Esophagus muscularis mucosa (tissue), 4 donors: ENCODE measurements at places on chromosomes 4 and X.

- no peak for DNase-seq
Measured at GRCh38 chrX:143674926-143675325, 39.0 kb upstream of the SLITRK4 start.

DNA sequence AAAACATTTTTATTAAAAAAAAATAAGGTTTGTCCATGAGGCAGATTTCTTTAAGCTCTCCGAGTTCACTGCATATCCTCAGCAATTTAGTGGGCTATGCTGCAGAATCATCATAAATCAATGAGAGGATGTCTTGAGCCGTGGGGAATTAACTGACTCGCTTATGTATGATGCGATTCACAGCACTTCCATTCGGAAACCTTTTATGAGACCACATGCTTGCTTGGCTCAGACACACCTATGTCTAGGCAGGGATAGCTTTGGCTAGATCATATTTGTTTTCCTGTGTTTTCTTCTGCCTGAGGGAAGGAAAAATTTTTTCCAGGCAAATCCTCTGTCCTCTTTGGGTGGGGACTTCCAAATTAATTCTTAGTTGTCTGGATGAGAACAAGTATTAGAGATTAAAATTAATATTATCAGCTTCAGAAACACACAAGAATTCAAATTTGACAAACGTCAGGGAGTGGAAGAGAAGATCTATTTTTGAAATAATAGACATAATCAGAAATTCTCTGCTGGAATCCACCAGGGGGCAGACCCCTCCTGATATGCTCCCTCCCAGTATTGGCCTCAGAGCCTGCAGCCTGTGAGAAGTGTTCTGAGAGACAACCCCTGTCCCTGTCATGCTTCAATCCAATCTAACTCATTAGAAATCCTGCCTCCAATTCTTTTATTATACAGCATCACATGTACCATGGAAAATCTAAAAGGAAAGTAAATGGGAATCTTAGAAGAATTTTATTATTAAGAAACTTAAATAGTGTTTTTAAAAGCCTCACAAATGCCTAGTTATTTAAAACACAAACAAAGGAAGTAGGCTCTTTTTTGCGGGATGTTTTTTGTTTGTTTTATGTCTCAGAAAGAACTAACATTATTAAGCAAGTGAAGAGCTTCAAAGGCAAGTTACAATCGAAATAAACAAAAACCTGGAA is 345.1 kb upstream of the TACR3 start:
- DNase-seq, result no peak

GRCh38 chrX:53280331-53281320 is 758 bp downstream of the IQSEC2 start:
- DNase-seq, result no peak

- no peak for DNase-seq
Measured at GRCh38 chr4:128770807-128771206, 38.7 kb upstream of the JADE1 start.

- no peak for DNase-seq
Measured at GRCh38 chr4:124757126-124757525, 44.6 kb upstream of the ANKRD50 start.

- DNase-seq, result no peak
Measured at GRCh38 chr4:37994569-37994968, 34.4 kb downstream of the PTTG2 start.

DNA sequence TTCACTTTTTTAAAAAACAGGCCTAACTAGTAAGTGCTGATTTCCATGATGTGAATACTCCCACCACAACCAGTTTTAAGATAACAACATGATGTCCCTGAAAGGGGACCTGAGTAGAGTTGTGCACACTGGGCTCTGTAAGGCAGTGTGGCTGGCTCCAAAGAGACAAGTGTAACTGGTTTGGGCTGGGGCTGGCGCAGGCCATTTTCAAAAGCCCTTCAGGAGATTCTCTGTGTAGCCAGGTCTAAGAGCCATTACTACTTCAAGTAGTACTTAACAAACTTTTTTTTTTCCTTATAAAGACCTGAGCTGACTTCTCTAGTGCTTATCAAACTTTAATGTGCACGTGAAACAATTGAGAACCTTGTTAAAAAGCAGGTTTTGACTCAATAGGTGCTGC is 4.3 kb downstream of the QRFPR start:
- no peak for DNase-seq

GRCh38 chr4:78551420-78552351 is at the start of gene ANXA3:
Gene ANXA3 (plus strand): TSS chr4:78551770. CDS start chr4:78554474, 2,704 bp downstream.
- DNase-seq, result no peak

- no peak for DNase-seq
Measured at GRCh38 chr4:18536428-18536827, 514.9 kb upstream of the LCORL start.

DNA sequence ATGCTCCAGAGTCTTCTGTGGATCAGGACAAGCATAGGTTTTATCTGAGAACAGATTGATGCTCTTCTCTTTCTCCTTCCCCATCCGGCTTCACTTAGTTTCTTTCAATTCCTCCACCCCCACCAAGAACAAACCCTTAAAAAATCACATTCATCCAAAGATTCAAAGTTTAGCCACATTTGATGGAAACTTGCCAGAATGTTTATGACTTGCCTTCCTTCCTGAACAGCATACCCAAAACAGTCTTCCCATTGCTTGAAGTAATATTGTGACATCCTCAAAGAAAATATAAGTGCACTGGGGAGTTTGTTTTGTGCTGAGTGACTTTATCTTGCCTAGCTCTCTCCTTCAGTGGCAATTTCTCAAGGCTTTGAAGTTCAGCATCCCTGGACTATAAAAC is 83.0 kb downstream of the MAGEB17 start:
- no peak for DNase-seq

DNA sequence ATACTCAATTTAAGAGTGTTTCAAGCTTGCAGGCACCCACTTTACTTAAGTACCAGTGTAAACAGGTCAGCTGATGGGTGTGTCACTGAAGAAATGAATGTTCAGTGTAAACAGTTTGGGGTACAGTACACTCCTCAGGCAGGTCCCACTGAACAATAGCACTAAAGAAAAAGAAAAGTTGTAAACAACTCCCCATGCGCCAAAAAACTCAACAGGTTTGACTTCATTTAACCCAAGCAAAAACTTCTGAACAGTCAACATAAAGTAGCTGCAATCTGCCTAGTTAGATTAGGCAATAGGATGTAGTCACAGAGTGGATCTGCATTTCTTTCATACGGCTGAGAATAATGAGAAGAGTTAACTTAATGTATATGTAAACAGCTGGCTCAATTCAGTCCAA is 93.2 kb downstream of the FAM13A start:
- no peak for DNase-seq

GRCh38 chr4:65911720-65912119 is 241.4 kb upstream of the EPHA5 start:
- no peak for DNase-seq

- no peak for DNase-seq
Measured at GRCh38 chr4:139084804-139085093, 69.2 kb downstream of the NOCT start.

- no peak for DNase-seq
Measured at GRCh38 chr4:47050761-47051725, 19.7 kb downstream of the GABRB1 start.

GRCh38 chr4:118396881-118397622 is 44.2 kb upstream of the PRSS12 start:
- DNase-seq, result no peak

DNA sequence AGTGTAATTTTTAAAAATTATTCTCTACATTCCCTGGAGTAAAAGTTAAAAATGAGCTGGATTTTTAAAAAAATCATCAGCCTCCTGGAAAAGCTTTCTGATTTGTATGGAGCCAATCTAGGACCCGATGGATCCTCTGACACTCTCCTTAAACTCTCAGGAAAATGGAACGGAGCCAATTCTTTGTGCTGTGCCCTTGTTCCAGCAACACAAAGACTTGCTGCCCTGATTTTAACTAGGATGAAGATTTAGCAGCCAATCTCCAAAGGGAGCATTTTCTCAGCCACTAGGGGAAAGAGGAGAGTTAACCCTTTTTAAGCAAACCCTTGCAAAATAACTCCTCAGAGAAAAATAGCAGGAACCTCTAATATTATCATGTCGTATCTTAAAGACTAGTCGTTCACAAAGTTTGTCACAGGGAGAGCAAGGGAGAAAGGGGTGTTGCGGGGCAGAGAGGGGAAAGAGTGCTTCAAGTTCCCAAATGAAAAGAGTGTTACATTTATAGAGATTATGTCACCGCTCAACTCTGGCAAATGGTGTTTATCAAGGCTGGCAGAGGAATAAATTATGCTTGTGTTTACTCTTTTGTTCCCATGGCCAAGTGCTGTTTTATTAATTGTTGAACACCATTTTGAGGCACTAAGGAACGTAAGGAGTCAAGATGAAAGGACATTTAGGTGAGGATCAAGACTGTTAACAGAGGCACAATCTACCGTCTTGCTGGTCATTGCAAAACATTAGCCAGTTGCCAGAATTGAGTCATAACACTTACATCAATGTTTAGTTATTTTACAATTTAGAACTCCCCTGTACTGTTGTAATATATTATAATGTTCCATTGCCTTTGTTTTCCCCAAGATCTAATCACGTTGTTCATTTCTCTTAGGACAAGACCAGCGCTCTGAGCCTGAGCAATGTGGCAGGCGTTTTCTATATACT is 250.7 kb downstream of the THOC2 start:
- DNase-seq, result no peak

DNA sequence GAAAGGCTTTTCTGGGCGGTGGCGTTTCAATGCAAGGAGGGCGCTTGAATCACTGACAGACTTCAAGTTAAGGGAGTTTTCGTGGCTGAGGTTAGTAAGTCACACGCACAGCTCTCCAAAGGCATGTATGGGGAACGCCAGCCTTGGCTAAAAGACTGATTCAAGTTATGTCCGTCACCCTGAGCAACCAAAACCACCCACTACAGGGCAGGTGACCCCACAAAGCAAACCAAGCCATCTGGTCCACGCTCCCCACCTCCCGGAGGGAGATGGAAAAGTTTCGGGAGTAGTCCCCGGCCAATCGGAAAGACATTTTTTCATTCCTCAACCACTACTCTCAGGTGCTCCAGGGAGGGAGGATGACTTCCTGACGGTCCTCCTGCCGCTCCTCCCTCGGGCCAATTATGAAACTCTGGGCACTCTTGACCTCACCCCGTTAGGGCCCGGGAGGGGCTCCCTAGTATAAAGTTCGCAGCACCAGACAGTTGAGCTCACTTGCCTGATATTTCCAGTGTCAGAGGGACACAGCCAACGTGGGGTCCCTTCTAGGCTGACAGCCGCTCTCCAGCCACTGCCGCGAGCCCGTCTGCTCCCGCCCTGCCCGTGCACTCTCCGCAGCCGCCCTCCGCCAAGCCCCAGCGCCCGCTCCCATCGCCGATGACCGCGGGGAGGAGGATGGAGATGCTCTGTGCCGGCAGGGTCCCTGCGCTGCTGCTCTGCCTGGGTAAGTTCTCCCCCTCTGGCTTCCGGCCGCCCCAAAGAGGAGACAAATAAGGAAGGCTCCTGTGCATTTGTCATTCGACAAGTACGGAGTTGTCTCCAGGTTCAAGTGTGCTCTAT is at the start of gene EREG:
TSS of gene EREG (plus strand) at position 494 of the 840 bp plus-strand sequence. CDS start at position 658, 164 bp downstream.
- DNase-seq, result no peak

- DNase-seq, result no peak
Measured at GRCh38 chr4:51830156-51830720, 12.7 kb upstream of the DCUN1D4 start.

DNA sequence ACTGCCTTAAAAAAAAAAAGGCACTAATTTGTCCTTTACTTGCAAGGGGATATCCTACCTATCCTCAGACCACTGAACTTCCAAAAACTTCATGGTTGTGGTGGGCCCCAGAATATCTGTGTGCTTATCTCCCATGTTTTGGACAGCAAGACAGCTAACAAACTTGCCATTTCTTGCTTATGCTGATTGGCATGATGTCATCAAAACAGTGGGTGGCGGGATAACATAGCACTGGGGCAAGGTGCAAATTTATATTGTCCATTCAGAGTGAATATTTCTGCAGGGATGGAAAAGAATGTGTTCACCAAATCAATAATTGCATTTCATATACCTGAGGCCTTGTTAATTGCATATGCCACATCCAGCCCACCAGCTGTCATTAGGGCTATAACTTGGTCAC is 23.5 kb downstream of the HAUS3 start:
- no peak for DNase-seq

DNA sequence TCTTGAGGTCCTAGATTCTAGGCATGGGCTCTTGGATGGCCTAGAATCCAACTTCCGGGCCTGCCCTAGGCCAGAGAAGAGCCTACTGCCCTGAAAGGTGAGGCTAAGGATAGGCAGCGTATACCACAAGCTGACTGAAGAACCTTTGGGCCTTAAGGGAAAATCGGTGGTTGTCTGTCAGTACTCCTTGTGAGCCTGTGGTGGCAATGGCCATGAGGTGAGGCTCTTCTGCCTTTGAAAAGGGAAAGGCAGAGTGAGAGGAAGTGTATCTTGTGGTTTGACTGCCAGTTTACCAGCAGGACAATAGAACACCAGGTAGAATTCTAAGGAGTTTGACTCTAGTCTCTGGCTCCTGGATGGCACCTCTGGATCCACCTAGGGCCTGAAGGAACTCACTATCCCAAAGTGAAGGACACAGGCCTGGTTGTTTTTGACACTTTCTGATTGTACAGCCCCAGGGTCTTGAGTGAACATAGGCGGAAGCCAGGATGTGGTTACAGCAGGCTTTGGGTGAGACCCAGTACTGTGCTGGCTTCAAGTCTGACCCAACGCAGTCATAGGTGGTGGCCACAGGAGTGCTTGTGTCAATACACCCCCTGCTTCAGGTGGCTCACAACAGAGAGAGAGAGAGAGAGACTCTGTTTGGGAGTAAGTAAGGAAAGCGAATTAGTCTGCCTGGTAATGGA is 20.9 kb downstream of the ITIH6 start:
- no peak for DNase-seq

DNA sequence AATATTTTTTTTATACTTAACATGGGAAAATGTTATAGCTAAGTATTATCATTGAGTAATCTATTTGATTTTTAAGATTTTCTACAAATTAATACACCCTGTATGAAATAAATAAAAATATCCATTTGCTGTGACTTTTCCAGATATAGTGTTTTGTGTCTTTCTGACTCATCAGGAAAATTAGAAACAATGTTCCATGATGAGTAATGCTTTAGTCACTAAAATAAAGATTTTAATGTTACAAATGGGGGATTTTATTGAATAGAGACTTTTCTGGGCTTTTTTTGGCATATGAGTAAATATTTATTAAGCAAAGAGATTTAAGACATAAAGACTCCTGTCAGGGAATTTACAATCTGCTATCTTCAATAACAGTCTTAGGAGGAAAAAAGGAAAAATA is 279.2 kb upstream of the NOCT start:
- DNase-seq, result no peak

- no peak for DNase-seq
Measured at GRCh38 chr4:3780347-3781171, 14.4 kb downstream of the ADRA2C start.
